ENCODE measurements at places on chromosomes 11 and 22.

DNA sequence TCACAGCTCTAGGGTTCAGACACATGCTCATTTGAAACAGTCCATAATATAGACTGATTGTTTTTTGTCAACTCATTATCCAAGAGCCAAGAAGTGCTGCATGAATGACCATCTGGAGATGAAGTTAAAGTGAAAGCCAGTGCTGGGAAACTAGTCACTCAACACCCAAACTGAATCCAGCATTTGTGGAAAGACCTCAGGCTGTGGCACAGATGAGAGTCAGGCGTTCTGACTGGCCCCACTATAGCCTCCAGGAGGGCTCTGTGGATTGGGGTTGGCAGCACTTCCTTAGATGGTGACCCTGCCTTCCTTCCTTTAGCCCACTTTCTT is 2.1 kb downstream of the FEZ1 start:
- peak; percentile 80 for DNase-seq

GRCh38 chr11:119783466-119784400 is 54.7 kb upstream of the NECTIN1 start:
- DNase-seq = no peak

DNA sequence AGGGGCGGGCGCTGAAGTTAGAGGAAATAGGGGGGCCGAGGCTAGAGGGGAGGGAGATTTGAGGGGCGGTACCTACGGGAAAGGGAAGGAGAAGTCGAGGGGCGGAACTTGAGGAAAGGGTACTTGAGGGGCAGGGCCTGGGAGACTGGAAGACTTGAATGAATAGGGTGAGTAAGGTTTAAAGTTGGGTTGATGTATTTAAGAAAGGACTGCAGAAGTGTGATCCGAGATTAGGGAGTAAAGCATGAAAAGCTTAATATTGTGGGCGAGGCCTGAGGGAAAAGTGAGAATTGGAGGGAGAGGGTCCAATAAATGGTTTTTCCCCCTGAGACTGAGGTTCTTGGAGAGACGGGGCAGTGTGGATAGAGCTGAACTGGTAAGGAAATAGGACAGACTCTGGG is 723 bp downstream of the HSCB start:
- no peak for DNase-seq

DNA sequence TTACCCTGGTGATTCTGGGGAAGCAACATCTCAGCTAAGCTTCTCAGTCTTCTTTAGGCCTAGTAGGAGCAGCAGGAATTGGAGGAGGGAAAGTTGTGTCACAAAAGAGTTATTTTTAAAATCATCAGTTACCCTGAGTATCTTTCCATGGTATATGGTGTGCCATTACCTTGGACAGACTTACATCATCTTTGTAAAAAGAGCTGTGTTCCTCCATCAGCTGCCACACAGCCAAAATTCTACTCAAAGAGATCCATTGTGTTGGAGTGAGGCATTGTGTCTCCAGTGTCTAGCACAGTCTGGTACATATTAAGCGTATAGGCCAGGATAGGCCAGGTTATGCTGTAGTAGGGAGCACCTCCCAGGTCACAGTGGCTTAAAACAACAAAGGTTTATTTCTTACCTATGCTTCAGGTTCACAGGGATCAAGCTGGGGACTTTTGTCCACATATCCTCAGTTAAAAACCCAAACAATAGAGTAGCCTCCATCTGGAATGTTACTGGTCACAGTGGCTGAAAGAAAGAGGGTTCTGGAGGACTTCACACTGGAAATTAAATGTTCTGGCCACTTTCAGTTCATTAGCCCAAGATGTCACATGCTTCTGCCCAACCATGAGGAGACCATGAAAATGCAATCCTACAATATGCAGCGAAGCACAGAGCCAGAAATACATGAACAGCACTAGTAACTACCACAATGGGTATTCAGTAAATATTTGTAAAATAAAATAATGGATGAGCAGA is 9.9 kb upstream of the TMPRSS5 start:
- peak; percentile 83 for DNase-seq

- no peak for DNase-seq
Observed at GRCh38 chr11:103091064-103091800, 728 bp downstream of the DCUN1D5 start.

- no peak for DNase-seq
Observed at GRCh38 chr11:82831364-82831763, 68.9 kb downstream of the PRCP start.

GRCh38 chr11:75673977-75674582 is 5.2 kb upstream of the MAP6 start:
- DNase-seq = no peak

DNA sequence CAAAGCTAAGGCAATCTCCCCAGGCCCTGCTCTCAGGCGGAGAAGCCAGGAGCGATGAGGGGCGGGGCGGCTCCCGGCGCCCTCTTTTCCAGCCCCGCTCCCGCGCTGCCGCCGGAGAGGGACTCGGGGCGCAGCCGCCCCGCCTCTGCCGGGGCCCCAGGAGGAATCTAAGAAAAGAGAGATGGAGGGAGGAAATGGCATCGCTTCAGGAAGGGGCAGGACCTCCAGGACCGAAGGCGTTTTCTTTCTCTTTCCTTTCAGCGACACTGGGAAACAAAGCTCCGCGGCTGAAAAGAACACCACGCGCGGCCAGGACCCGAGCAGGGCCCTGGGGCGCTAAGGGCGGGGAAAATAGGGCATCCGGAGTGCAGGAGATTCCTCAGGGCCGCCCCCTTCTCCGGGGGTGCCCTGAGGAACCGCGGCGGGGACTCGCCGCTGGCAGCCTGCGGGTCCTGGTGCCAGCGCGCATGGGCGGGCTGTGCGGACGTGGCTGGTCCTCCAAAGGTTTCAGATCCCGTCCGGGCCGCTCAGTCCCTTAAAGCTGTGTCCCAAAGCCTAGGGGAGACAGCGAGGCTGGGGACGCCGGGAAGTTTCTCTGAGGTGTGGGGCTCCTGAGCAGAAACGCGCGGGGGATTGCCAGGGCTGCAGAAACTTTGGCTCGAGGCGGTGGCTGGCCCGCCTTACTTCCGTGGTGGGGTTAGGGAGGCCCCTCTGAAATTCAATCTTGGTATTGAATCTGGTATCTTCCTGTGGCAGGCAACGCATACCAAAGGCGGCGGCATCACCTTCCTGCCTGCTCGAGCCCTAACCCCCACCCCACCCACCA is 2.8 kb upstream of the BSX start:
- no peak for DNase-seq

DNA sequence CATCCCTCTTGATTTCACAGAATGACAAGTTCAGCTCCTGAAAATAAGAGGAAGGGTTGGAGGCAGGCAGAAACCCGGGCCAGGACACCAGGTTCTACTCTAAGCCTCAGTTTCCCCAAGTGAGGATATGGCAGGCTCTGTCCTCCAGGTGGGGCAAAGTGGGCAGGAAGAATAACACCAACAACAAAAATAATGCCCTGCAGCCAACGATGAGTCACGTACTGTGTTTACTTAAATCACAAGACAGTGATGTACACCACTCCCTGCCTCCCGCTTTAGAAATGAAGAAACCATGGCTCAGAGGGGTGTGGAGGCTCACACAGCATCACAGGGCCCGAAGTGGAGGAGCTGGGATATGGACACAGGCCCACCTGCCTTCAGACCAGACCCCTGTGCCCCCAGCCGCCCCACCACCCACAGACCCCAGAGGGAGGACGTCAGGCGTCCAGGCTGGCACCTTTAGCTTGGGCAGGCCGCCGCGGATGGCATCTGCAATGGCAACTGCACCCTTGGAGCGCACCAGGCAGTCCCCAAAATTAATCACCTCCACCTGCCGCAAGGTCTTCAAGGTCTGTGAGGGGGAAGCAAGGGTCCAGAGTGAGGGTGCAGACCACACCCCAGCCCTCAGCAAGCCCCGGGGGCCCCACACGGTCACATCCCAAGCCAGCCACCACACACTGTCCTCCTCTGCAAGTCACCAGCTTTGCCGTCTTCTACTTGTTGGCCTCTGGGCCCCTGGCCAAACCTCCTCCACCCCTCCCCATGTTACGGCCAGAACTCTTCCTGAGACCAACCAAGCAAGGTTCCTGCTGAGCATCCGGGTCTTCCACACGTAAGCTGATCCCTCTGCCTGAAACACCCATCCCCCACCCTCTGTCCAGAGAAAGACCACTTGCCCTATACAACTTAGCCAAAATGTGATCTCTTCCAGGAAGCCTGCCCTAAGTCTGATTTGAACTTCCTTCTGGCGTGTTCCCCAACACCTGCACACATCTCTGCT is 15.8 kb upstream of the CHADL start:
- DNase-seq = no peak

GRCh38 chr11:45772986-45773785 is 31.8 kb upstream of the SLC35C1 start:
- no peak for DNase-seq

- DNase-seq = no peak
Observed at GRCh38 chr11:1669546-1670218, 27.3 kb upstream of the KRTAP5-6 start.

GRCh38 chr11:3037040-3037944 is 19.9 kb downstream of the CARS1 start:
- DNase-seq = peak; percentile 84

- DNase-seq = peak; percentile 31
Observed at GRCh38 chr11:72924568-72925190, 110.5 kb downstream of the ATG16L2 start.

DNA sequence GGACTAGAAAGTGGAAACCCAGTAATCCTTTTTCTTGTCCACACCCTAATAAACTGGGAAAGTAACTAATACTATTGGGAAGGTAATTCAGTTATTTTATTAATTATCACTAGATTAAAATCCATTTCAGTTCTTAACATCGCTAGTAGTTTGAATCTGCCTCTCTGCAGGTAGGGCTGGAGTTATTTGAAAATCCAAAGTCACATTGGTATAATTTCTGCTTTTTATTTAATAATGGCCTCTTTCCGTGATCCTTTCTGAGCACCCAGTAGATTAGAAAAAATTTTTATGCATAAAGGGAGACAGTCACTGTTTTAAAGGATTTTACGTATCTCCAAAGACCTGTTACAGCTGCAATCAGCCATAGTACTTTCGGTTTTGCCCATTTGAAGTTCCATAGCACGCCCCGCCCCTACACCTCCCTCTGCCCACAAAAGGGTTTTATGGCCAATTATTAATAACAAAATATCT is 605 bp upstream of the COPB1 start:
- peak; percentile 44 for DNase-seq

- DNase-seq = no peak
Observed at GRCh38 chr11:28090052-28090749, 17.8 kb downstream of the KIF18A start.

- DNase-seq = no peak
Observed at GRCh38 chr22:48256041-48256739, 1493.7 kb downstream of the TBC1D22A start.

GRCh38 chr22:17271711-17272451 is 52.6 kb upstream of the ADA2 start:
- DNase-seq = no peak

DNA sequence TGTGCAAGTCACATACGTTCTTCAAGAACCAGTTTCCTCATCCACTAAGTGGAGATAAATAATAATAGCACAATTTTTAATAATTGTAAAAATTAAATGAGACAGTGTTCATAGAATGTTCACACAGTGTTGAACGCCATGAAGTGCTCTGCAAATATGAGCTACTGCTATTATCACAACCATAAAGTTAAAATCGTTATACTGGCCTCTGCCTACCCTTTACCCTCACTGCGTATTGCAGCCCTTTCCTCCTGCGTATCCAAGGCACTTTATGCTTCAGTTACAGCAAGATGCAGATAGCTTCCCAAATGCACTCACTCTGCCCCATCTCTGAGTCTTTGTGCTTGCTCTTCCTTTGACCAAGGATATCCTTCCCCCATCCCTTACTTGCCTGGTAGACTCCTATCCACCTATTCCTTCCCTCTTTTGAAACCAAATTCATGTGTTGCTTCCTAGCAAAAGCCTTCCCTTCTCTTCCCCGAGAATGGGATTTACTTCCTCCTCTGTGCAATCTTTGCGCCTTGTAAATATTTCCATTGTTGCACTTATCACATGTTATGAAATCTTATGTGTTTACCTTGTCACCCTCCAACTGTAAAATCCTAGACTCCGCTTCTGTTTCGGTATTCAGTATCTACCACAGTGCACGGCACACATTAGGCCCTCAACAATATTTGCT is 196.9 kb downstream of the ADAMTS15 start:
- DNase-seq = no peak

DNA sequence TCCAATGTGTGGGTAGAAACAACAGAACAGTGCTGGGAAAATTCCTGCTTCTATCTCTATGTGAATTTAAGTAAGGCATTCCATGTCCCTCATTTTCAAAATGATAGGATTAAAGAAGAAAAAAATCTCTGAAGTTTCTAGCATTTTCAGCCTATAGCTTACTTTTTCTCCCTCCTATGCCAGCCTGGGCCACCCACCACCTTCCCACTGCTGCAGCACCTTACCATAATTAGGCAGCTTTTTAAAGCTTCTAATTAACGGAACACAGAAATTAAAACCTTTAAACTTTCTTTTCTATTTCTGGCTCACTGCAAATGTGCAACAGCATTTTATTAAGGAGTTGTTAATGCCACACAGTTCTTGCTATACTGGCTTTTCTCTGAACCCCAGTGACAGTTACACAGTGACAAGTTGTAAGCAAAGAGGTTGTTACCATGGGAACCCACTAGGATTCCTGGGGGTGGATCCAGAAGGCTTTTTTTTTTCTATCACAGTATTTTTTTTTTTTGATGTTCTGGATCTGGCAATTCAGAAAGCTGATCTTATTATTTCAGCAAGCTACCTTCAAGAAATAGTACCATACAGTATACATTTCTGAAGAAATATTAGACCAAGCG is 20.2 kb downstream of the CELF1 start:
- DNase-seq = peak; percentile 86

DNA sequence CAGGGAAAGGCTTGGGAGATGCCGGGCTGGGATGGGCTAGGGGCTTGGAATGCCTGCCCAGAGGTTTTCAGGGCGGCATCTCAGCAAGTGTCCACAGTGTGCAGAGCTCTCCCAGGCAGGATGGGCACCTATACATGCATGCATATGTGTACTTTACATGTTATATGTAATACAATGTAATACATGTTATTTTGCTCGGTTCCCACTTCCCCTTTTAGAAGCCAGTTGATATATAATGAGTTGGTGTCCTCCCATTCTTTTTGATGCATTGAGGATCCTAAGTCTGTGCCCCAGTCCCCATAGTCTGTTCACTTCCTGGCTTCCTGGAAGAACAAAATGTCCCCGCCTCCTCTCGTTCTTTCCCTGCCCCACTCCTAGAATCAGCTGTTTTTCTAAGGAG is 20.1 kb upstream of the EIF3D start:
- DNase-seq = no peak
